Activated CD4-positive, CD25-positive, alpha-beta regulatory T cell treated with anti-CD3 and anti-CD28 coated beads, Interleukin-2, amount 50 U/mL, for 72 hours (primary cell): ENCODE measurements at places on chromosomes 2 and 18.

DNA sequence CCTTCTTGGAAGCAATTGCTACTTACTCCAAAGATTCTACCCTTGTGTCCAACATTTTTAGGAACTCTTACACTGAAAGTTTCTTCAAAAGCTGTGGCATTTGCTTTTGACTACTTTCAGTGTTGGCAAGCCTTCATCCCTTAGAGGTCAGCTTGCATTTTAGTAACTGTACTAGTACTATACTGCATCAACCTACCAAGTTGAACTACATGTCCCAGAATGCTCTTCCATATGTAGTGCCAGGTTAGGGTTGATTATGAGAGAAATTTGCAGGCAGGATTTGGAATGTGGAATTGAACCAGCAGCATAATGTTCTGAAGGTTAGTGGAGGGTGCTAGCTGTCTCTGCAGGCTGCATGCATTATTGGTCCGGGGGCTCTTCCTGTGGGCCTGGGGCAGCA lies 218.3 kb upstream of the FBXO11 start:
- DNase-seq, result no peak

DNA sequence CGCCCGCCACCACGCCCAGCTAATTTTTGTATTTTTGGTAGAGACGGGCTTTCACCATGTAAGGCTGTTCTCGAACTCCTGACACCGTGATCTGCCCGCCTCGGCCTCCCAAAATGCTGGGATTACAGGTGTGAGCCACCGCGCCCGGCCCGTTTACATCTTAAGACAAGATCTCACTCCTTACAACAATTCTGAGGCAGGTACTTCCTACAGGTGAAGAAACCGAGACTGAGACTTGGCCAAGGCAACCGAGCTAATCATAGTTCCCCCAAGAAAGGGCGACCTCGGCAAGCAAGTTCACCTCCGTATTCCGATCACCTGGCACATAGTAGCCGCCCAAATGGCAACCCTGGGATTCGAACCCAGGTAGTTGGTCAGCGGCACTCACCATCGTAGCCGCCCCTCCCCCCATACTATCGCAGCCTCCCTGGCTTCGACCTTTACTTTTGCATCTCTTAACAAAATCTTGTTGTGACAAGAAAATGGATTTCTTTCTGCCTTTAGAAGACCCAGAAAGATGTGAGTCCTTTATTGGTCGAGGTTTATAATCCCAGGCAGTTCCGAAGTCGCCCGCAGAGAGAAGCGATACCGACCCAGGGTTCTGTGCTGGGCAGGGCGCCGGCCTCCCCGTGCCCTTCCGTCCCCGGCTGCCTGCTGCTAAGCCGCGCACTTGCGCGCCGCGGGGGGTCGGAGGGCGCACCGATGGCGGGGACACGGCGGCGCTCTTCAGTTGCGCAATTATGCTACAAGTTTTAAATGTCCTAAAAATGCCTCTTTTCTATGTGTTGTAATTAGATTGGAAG lies 1.1 kb upstream of the FZD5 start:
- peak; percentile 31 for DNase-seq

DNA sequence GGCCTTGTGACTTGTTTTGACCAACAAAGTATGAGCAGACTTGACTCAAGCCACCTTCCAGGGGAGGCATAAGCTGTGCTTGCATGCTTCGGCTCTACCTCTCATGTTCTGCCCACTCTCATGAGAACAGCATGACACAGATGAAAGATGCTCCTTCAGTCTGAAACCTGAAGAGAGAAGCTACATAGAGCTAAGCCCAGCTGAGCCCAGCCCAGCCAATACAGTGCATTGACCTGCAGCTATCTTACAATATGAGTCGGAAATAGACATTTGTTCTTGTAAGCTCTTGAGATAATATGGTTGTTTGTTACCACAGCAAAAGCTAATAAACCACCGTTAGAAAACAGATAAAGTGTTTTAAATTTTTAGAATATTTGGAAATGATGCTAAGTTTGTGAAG lies 426.7 kb upstream of the PKDCC start:
- DNase-seq, result no peak

- no peak for DNase-seq
These were observed 175.1 kb downstream of the ACKR3 start for GRCh38 chr2:236744716-236745115.

- DNase-seq, result no peak
These were observed 329.7 kb upstream of the SPRED2 start for GRCh38 chr2:65762068-65762467.

GRCh38 chr2:143144813-143145455 lies 15.7 kb downstream of the ARHGAP15 start:
- no peak for DNase-seq

DNA sequence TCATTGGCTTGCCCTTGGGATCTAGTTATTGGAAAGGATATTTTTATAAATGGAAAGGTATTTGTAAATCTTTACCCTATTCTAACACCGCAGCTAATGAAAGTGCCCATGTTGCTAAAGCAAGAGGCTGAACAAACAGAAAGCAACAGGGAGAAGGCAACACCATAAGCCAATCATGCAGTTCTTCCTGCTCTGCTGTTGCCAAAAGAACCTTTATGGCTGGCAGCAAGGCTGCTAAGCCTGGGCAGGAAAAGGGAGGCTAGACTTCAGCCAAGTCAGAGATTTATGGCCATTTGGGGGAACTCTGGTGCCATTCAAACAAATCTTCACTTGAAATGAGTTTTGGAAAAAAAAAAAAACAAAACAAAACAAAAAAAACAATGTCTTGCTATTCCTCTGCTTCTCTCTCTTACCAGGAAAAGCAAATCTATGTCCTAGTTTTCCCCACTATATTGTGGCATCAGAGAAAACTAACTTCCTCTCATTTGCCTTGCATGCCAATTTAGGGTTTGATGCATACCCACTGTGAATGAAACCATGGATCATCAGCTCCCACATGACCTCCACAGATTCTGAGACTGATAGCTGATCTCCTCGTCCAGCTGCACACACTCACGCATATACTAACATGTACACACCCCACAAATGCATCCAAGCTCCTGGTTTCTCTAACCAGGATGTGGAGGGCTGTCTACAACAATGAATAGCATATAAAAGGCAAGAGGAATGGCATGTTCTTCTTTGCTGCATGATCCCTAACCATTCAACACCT lies 179.3 kb downstream of the C1D start:
- no peak for DNase-seq

- no peak for DNase-seq
These were observed 49.3 kb downstream of the LYPD6B start for GRCh38 chr2:149087751-149088150.
